Lung microvascular endothelial cell (primary cell): ENCODE measurements at places on chromosomes 11 and 22. TPM values are rescaled to one million over a fixed set of nuclear protein-coding genes. Genes with fewer than 3 reads are reported as not detected.

IRF7 gene
- 7.6 and 10.9 TPM in 2 replicates for total RNA-seq

OR52E5 gene
- not detected in 2 replicates for total RNA-seq

DNA sequence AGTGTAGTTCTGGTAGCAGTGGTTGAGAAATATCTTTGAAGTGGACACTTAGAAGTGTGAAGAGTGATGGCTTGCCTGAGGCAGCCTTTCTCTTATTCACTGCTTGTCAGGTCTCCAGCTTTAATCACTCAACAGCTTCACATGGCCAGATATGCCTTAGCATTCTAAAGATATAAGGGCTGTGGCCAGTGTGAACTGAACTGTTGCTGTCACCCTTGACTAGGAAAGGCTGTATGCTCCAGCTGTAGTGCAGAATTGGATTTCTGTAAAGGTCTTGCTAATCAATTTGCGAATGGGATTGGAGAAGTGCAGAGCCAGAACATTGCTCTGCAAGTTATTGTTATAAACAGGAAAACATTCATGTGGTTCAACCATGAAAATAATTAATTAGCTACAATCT is 266.7 kb downstream of the TMEM135 start:
- no peak for DNase-seq

TPBGL gene
- not detected in 2 replicates for total RNA-seq

TSPO gene
- total RNA-seq = 310 and 323 TPM in 2 replicates

DNA sequence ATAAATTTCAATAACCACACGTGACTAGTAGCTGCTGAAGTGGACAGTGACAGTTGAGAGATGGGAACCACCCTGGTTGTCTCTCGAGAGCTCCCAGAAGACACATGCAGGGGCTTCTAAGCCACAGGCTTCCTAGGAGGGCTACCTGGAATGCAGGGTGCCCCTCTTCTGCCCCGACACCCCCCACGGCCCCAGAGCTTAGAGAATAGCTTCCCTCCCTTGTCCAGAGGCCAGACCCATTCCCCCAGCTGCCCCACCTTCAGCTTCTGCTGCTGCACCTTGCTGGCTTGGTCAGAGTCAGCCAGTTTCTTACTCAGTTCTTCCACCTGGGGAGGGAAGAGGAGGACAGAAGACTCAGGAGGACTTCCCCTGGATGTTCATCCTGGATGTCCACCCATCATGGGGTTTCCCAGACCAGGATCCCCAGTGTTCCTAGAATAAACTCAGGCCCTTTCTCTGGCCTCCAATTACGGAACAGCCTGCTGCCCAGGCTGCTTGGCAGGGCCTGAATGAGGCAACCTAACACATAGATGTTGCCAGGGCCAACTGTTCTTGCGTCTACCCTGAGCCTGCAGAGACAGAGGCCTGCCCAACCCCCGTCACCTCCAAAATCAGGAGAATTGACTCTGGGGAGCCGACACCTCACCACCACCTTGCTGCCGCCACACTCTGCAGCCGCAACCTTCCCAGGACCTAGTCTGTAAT is 12.0 kb downstream of the IL18BP start:
- DNase-seq = no peak

MPZL3 gene
- total RNA-seq = 1.4 and 5.2 TPM in 2 replicates

- peak; percentile 27 for DNase-seq
Measured at GRCh38 chr11:61545341-61545740, 35.5 kb downstream of the SYT7 start.

THRSP gene
- total RNA-seq = not detected in 2 replicates

DNA sequence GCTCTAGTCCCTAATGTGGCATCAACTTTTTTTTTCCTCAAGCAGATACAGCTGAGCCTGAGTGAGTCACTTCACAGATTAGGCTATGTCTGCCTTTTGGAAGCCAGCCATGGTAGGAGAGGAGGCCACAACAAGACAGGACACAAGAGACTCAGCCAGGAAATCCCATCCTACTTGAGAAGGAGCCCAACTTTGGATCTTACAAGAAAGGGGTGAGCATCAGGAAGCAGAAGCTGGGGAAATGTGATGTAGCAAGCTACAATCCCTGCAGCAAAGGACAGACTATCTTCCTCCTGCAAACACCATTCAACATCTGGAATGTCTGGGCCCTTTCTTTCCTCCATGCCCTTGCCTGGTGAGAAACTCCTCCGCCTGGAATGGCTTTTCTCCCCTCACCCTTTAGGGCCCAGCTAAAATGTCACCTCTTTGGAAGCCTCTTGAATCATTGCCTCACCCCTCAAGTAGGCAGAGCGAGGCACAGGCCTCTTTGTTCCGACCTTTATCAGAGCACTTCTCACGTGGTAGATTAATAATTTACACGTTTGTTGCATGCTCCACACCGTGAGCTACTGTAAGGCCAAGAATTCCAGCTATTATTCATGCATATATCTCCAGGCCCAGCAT is 156.4 kb upstream of the PITPNB start:
- peak; percentile 86 for DNase-seq

GRCh38 chr11:43632181-43632580 is 48.4 kb upstream of the HSD17B12 start:
- DNase-seq = peak; percentile 92

- DNase-seq = no peak
Measured at GRCh38 chr11:68115285-68115684, 5.9 kb downstream of the CHKA start.

- DNase-seq = no peak
Measured at GRCh38 chr11:32161293-32161692, 70.4 kb downstream of the RCN1 start.
